ENCODE measurements at places on chromosomes 13 and 19.

- no peak for DNase-seq
Observed at GRCh38 chr19:21109116-21109515, 27.1 kb downstream of the ZNF714 start.

GRCh38 chr19:31602548-31602947 is 253.3 kb upstream of the TSHZ3 start:
- no peak for DNase-seq

DNA sequence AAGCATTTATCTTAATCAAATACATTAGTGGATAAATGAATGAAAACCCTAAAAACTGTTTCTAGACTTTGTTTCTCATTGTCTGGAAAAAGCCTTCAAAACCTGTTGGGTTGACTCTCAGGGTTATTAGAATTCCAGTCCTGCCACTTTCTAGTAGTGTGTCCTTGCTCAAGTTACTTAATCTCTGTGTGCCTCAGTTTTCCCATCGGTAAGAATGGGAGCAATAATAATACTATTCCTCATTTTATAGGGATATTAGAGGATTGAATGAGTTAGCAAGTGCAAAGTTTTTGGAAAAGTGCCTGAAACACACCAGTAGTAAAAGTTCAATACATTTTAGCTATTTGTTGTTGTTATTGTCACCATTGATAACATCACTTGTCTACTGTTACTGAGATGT is 2.9 kb downstream of the URAD start:
- no peak for DNase-seq

- no peak for DNase-seq
Observed at GRCh38 chr19:42120276-42120980, 11.8 kb downstream of the POU2F2 start.

DNA sequence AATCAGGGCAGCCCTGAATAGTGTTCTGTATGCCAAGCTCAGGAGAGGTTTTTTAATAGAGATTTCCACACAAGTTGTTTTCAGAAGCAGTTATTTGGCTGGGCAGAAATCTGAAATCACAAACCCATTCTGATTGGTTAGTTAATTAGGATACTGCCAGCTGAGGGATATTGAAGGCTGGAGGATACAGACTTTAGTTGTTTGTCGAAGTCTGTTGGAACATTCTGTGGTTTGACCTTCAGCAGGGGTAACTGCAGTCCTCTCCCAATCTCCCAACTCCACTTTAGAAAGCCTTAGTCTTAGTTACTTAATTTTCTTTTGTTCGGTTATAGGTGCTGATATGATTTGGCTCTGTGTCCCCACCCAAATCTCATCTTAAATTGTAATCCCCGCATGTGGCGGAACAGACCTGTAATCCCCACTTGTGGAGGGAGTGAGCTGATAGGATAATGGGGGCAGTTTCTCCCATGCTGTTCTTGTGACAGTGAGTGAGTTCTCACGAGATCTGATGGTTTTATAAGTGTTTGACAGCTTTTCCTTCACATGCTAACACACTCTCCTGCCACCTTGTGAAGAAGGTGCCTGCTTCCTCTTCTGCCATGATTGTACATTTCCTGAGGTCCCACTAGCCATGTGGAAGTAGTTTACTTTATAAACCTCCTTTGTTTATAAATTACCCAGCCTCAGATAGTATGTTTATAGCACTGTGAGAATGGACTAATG is 169.2 kb downstream of the GPC5 start:
- no peak for DNase-seq

DNA sequence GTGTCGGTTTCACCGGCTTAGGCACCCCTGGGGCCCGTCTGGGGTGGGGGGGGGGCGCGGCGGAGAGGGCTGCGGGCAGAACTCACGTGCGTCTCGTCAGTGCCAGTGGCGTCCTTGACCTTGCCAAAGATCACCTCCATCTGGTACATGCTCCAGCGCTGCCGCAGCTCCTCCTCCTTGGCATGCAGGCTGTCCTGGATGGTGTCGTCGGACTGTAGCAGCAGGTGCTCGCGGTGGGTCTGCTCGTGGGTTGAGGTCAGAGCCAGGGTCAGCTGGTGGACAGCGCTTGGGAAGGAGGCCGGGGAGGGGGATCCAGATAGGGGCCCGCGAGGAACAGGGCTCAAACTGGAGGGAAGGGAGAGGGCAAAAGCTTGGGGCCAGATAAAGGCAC is 4.7 kb upstream of the RGL3 start:
- no peak for DNase-seq

- DNase-seq = no peak
Observed at GRCh38 chr13:35593651-35594050, 117.2 kb upstream of the MAB21L1 start.
